ENCODE measurements at places on chromosomes 3 and 15.

DNA sequence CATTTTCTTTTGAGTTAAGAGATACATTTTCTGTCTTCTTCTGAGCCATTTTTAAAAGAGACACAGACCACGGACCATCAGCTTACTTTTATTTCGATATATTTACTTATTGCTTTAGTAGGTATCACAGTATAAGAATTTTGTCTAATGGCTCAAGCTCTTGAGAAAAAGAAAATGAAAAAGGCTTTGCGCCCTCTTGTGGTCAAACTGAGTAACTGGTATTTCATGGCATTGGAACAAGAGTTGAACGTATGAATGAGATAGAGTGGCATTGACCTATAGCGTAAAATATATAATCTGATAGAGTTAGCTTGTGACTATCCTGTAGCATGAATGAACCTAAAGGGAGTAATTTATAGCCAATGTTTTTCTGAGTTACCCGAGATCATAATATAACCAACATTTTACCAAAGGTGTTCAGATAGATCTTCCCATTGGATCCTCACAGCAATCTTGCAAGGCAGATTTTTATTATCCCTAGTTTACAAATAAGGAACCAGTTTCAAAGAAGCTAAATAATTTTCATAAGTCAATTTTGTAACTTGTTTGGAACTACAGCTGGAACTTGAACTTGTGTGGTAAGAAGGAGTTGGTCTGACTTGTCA is 154.6 kb downstream of the POLR2M start:
- DNase-seq = no peak

DNA sequence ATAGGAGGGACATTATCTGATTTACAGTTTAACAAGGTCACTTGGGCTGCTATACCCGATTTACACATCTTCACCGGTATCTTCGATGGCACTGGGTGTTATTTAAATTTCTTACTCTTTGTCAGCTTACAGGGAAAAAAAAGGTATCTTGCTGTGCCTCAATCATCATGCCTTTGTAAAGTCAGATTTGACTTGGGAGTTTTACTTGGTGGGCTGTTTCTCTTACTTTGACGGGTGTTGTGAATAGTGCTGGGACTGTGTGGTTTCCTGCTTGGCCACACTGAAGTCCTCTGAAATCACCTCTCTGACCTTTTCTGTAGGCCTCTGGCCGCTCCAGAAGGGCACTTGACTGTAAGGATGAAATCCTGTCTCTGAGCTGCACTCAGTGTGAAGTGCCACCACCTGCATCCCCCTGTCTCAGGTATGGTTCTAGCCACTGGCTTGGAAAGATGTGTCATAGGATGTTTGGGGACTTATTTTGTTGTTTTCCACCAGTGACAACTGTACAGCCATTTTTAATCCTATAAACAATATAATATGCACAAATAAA is 3.1 kb upstream of the SLC24A1 start:
- no peak for DNase-seq

DNA sequence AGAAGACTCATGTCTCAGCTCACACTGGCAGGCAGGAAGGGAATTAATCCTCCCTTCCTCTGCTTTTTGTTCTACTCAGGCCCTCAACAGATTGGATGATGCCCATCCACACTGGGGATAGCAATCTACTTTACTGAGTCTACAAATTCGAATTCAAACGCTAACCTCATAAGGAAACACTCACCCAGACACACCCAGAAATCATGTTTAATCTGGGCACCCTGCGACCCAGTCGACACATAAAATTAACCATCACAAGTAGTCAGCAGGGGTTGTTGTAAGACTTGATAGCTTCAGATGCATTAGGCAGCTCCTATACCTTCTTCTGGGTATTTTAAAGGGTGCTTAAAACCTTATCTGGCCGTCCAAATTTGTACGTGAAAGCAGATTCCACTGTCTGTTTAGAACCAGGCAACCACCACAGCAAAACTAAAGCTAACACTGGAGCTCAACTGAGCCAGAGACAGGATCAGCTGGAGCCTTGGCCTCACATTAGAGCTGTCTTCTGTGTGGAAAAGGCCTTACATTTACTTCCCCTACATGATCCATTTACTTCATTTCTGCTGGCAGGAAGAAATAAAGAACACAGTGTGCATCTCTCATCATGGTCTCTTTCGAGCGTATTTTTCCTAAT is 407.3 kb upstream of the PPP2R3A start:
- no peak for DNase-seq

- DNase-seq = no peak
Measured at GRCh38 chr3:122006267-122006666, 15.8 kb downstream of the ILDR1 start.

- DNase-seq = no peak
Measured at GRCh38 chr3:143216709-143217182, 97.2 kb downstream of the CHST2 start.

GRCh38 chr3:57132674-57133073 is 32.5 kb downstream of the IL17RD start:
- no peak for DNase-seq
